Lung (tissue), 17 donors: ENCODE measurements at places on chromosomes 2 and 18.

- DNase-seq = no peak
Observed at GRCh38 chr2:105385731-105386540, 12.9 kb downstream of the FHL2 start.

DNA sequence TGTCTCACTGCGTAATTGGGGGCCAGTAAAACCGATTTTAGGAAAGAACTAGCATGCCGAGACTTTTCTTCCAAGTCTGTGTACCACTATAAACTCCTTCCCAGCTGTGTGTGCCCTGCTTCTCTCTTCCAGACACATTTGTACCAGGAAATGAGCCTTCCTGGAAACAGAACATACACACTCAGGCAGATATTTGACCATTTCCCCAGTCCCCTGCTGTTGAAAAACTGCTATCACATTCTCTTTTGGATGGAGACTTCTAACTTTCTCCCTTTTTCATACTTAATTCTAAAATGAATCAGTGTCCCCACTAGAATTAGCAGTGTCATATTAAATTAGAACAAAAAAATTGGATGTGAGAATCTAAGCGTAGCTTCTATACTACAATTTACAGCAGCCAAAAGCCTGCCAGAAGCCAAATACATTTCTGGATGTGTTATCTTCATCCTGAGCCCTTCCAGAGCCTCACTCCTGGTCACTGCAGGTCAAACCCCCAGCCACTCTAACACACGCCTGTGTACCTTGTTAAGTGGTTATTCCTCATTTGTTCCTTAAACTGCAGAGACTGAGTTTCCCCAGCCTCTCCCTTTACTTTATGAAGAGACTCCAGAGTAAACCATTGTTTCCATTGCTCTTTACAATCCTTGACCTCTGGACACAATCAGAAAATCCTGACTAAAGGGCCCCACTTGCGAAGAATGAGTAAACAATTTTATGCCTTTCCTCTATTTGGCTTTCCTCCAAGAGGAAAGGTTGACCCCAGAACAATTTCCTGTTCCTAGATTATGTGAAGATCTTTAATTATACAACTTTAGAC, 20.4 kb downstream of the DSG4 start:
- DNase-seq = no peak

- no peak for DNase-seq
Observed at GRCh38 chr2:227029426-227030105, 134.4 kb downstream of the COL4A4 start.

DNA sequence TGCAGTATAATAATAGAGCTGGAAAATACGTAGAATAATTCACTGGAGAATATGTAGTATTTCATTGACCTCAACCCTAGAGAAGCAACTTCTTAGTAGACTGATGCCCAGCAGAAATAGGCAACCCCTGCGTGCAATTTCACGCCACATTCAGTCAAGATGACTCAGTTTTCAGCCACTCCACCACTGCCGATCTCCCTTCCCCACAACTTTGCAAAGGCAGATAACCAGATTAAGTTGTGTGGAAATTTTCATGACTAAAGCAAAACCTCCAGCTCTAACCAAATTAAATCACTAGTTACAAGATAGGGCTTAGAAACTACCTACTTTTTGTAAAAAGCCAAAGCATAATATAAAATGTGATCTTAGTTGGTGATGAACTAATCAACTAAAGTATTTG, 63.3 kb upstream of the STK17B start:
- DNase-seq = no peak

DNA sequence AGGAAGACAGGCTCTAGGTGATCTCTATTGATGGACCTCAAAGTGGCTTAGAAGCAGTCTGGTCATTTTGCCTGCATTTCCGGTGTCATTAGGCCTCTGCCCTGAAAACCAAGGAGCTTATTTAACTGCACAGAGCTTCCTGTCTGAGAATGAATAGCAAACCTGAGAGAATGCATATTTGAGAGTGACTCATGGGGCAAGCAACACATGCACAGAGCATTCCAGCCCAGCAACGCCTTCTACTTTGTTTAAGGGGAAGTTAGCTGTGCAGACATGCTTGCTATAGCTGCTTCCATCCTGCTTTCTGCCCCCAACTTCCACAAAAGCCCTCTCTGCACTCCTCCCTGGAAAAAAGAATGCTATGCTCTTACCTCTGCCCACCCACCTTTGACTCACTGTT, 232.8 kb downstream of the GRB14 start:
- DNase-seq = peak; percentile 1

DNA sequence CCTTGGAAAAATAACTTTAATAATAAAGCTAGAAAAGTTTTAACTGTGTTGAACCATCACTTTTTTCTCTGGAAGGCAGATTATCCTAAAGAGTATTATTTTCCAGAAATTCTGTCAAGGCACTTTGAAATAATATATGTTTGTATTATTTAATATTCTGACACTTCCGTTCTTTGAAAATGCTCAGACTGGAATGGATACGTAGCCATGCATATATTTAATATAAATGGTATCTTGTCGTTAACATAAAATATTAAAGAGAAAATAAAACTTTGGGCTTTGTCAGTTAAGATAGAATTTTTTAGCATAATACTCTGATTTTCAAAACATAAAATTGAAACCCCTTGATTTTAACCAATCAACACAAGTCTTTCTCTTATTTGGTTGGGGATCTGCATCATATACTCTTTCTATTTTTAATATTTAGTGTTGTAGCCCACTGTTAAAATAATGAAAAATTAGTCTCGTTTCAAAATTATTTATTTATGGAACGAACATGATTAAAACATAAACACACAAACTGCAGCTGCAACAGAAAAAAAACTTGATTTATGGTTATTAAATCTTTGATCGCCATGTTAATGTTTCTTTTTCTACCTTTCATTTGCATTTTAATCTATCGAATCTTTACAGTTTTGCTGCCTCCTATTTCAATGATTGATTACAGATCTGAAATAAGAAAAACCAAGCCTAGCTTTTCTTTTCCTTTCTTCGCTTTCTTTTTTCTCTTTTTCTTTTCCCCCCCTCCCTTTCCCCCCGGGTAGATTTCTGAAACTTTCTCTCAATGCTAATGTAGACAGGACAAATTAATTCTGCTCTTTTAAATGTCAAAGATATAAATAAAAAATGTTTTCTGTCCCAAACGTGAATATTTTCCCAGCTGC, 145.5 kb downstream of the MEIS1 start:
- peak; percentile 77 for DNase-seq

- no peak for DNase-seq
Observed at GRCh38 chr2:175205523-175205922, 24.0 kb upstream of the ATP5MC3 start.

DNA sequence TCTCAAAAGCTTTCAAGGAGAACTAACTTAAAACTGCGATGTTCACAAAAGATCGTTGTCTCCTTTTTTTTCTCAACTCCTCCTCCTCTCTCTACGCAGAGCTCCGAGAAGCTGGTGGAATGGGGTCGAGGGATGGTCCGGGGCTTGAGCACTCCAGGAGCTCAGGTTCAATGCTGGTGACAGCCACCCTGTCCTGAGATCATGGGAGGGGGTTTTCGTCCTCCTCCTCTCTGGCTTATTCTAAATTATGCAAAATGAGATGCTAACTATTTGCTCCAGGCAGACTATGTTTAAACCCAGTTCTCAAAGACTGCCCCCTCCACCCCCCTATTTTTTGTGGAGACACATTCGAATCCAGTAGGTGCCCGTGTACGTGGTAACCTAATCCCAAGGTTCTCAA, 11.8 kb downstream of the TSHZ1 start:
- DNase-seq = no peak

GRCh38 chr2:85231952-85232351, 95.8 kb downstream of the TGOLN2 start:
- DNase-seq = no peak

- no peak for DNase-seq
Observed at GRCh38 chr2:122148128-122148767, 392.8 kb downstream of the TSN start.

DNA sequence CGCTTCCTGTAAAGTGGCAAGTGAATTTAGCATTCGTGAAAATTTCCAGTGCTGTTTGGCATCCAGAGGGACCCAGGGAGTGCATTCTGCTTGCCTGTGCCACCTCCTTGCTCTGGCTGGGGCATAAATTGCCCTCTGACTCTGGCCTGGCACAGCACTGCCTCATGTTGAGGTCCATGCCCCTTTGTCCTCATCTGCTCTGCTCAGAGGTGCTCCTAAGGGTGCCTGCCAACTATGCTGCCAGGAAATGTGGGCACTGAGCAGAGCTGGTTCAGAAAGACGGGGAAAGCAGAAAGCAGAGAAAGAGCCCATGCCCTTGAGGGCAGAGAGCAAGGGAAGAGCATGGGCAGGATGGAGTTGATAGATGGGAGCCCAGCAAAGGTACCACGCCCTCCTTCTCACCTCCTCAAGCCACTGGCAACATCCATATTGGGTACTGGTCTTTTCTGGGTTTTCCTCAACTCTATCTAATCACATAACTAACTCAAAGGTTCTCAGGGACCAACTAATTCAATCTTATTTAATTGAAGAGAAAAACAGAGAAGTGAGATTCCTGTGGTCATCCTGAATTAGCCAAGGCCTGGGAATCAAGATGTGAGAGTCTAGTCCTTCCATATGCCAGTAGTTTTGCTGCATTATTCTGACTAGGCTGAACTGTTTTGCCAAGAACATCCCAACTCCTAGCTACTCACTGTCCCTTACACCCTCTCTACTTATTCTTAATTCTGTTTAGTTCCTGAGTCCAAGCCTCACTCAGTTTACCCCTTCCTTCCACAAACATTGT, 441.5 kb upstream of the TNP1 start:
- DNase-seq = no peak

- DNase-seq = peak; percentile 64
Observed at GRCh38 chr18:26919627-26920026, 54.1 kb upstream of the AQP4 start.

- no peak for DNase-seq
Observed at GRCh38 chr2:69779258-69780001, 37.5 kb downstream of the ANXA4 start.

GRCh38 chr2:69237070-69237670, 149.9 kb downstream of the GFPT1 start:
- peak; percentile 45 for DNase-seq

DNA sequence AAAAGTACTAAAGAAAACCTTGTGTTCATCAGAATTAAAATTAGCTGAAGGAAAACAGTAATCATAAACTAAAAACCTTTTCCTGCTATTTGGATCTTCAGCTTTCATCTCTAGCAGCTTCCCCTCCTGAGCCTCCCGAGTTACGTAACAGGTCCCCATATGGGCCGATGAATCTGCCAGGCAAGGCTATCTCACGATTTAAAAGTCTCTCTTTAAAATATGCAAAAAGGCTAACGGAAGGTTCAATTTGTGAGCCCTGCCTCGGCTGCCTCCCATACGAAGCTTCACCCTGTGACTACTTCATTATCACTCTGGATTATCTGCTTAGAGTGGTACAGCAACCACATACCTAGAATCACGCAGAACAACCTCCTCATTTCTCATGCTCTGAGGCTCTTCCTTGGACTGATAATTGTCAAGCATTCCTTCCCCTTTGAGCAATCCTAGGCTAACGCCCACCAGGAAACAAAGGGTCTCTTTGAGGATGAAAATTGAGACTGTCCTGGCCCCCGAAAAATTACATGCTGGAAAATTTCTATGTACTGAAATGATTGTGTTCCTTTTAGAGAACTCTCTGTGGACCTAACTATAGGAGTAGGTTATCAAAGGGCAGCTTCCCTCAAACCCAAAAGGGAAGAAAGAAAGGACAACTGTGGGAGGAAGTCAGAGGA, 147.4 kb downstream of the ZEB2 start:
- peak; percentile 51 for DNase-seq

DNA sequence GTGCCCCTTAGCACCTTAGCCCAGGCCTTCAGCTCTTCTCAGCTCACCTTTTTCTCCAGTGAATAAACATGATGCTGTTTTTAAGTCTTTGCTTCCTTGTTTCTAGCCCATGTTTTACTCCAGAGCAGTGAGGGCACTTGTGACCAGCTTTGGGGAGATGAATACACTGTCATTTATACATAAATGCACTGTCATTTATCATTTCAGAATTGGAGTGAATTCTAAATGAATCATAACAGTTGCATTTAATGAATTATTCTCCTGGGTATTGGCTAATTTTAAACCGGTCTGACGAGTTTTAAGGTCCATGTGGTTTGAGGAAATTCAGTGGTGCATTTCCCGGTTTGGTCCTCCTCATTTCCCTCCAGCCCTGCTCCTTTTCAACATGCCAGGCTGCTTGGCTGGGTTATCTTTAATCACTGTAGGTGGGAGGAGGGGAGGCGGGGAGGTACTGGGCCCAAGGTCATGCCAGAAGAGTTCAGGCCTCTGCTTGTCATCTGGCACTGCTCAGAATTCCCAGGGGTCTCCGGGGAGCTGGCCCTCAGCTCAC, 23.9 kb downstream of the PRKCE start:
- peak; percentile 77 for DNase-seq

- no peak for DNase-seq
Observed at GRCh38 chr2:239406316-239406995, 5.6 kb upstream of the HDAC4 start.

- DNase-seq = no peak
Observed at GRCh38 chr2:128585706-128586105, 267.0 kb upstream of the HS6ST1 start.

DNA sequence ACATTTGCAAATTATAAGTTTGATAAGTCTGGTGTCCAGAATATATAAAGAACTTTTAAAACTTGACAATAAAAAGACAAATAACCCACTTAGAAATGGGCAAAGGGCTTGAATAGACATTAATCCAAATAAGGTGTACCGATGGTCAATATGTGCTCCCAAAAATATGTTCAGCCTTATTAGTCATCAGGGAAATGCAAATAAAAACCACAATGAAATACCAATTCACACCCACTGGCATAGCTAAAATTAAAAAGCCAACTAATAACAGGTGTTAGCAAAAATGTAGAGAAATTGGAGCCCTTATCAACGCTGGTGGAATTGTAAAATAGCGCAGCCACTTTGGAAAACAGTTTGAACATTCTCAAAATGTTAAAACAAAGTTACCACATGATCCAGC, 79.0 kb upstream of the SCG2 start:
- no peak for DNase-seq
